NCI-H2107 (cell line): ENCODE measurements at places on chromosomes 13 and 19.
A peak's percentile ranks its signal among the peaks of the same experiment; 100 is the strongest.

DNA sequence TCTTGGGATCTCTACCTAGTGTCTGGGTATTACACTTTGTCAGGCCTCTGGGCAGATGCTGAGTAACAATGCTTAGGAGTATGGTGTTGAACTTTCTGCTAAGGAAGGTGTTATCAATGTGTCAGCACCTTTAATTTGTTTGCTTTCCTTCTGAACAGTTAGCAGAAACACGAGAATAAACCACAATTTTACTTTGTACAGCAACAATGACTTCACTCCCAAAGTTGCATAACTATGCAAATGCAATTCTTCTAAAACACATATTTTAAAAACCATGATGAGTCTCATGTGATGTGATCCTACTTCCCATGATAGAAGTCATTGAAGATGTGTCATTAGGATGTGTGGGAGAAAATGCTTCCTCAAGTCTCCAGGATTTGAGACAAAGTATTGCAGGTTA lies 155.0 kb downstream of the POSTN start:
- DNase-seq = no peak

- no peak for DNase-seq
Measured at GRCh38 chr13:59755632-59756290, 408.0 kb downstream of the DIAPH3 start.

DNA sequence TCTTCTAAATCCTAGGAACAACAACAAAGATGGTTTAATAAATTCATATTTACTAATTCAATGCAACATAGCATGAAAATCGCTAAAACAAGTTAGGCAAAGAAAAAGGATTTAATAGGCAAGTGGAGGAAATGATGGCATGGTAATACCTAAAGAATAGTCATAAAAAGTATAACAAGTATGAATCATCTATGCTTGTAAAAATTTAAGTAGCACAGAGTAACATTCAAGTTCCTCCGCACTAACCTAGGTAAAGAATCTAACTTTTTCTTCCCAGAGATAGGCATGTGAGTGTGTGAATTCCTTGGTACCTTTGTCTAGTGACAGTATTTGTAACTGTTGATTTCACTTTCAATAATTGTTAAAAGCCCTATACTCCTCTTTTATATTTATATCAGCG lies 42.6 kb downstream of the RCBTB2 start:
- DNase-seq = no peak

DNA sequence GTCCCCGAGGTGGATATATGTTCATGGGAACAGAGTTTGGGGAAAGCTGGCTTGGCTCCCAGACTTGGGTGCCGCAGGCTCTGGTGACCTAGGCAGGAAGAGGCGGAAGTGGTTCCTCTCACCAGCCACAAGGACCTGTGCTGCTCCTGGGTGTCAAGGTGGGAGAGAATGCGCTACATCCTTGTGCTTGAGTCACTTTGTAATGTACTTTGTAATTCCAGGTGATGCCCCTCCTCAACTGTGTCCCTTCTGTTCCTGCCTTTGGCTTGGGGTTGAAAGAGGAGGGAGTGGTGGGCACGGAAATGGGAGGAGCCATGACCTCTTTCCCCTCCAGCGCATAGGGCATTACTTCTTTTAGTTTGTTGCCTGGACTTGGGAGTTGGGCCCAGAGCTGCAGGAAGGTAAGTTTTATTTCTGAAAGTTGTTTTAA lies 10.9 kb downstream of the GARRE1 start:
- no peak for DNase-seq

GRCh38 chr13:80329250-80329649 lies 11.7 kb downstream of the SPRY2 start:
- DNase-seq = no peak

DNA sequence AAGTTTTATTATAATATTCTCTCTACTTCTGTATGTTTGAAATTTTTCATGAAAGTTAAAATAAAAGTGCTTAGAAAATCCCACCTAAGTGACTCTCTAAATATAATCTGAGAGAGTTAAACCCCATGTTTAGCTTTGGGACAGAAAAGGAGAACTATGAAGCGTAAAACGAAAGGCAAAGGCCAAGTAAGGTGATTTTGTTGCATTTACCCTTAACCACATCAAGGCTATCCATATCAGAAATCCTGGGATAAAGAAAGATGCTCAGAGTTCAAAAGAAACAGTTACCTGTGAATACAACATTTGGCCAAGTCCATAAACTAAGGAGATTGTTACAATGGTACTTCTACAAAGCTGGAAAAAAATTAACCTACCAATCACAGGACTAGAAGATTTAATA lies 31.3 kb downstream of the UBL3 start:
- DNase-seq = no peak

GRCh38 chr19:32289566-32290210 lies 55.7 kb upstream of the ZNF507 start:
- no peak for DNase-seq

DNA sequence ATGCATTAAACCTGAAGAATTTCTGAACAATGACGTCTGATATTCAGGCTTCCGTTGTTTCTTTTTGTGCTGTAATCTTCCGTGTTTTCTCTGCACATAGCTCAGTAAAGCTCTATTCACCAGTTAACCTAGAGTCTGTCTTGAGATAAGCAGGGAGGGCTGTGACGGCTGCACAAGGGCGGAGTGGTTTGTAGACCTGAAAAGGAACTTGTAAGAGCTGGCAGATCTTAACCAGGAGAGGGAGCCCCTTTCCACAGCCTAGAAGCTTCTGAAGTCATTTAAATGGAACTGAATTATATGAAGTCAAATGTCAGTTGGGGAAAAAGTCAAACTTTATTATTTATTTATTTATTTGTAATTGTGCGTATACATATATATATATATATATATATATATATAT lies 27.5 kb downstream of the DPRX start:
- no peak for DNase-seq

- no peak for DNase-seq
Measured at GRCh38 chr13:111302045-111302726, 18.3 kb upstream of the TEX29 start.

DNA sequence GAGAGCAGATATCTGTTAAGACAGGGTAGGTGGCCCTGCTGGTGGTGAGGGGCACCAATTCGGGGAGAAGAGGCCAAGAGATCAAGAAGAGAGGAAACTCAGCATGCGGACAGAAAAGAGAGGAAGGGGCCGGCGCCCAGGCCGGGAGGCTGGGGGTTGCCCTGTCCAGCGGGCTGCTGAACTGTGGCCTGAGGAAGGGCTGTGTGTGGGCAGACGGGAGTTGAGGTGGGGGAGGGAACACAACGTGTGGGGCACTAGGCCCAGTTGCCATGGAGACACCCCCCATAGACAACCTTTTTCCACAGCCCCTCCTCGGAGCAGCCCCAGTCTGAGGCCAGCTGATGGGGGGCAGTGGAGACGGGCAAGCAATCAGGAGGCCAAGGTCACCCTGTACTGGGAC lies 2.5 kb upstream of the CACNG8 start:
- DNase-seq = no peak

- DNase-seq = peak; percentile 11
Measured at GRCh38 chr19:21483589-21484170, 21.7 kb upstream of the ZNF429 start.

DNA sequence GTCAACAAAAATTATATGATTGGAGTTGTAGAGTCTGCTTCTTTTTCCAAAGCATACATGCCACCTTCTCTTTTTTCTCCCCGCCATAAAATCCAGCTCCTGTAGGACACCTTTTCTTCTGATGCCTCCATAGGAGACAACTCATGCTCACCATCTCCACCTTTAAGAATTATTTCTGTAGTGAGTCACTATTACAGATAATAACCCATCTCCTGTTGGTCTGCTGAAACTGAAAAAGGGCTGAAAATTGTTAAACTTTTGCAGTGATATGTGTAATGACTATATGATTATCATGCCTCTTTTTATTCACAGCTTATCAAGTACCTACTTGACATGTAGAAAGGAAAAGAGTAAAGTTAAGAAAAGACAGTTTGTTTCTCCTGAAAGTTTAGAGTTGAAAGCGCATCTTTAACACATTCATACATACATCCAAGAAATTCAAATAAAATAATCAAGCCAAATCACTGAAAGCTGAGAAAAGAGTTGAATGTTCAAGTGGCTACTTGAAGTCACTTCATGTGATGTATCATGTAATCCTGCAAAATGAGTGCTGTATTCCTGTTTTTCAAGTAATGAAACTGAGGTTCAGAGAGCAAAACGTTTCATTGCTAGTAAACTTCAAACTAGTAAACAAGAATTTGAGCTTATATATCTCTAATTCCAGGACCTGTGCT lies 35.5 kb upstream of the LPAR6 start:
- DNase-seq = no peak

DNA sequence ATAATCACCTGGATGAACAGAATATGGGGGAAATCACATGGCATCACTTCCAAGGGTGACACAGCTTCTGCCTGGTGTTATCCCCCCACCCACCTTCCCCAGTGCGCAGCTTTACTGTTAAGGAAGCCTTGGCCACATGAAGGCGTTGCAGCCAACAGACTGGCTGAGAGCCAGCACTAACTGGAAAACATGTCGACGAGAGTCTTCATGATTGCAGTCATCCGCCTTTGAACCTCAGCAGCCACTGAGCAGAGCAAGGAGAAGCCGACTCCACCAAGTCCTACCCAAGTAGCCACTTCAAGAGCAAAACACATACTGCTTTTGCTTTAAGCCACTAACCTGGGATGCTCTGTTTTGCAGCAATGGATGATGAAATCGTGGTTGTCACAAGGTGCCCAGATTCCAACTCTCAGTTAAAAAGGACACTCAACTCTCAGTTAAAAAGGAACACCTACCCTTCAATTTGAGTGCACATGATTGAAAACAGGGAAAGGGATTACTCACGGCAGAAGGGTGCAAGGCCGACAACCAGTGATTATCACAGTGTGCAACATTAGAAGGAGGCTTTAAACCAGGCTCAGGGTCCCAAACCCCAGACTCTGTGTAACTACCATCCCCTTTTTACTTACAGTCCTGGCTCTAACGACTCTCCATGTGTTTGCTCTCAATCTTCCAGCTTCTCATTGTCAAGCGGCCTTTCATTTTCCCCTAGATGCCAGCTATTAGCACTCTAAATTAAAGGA lies 149.1 kb downstream of the KLF12 start:
- no peak for DNase-seq

- no peak for DNase-seq
Measured at GRCh38 chr19:40804783-40805242, 5.8 kb downstream of the EGLN2 start.

GRCh38 chr13:41501281-41501680 lies 43.9 kb downstream of the RGCC start:
- no peak for DNase-seq

DNA sequence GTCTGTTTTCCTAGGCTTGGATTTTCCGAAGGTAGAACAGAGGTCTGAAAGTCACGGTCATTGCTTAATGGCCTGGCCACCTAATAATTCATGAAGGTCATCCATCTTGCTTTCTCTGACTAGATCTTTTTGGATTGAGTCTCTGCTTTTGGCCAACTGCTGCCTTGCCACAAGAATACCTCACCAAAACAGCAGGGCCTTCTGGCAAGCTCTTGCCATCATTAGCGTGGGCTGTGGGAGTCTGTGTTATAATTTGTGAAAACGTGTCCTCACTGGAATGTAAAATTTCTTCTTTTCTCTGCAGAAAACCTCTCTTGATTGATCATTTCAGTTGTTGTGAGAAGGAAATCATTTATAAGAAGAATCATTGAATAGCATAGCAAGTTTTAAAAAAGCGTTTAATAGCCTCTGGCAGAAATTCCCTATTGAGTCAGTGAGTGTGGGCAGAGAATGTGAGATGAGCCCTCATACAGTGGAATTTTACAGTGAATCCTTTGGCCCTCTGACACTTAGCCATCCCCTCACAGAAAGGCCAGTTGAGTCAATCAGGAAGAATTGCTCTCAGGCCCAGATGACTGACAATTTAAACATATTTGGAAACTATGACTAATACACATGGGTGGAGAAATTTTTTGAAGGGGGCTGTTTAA lies 43.2 kb upstream of the ERICH6B start:
- no peak for DNase-seq

- DNase-seq = no peak
Measured at GRCh38 chr19:3480383-3481091, at the start of gene SMIM24. TSS of gene SMIM24 (minus strand) at chr19:3480525. CDS start at chr19:3480463, 62 bp downstream.
